Naive thymus-derived CD8-positive, alpha-beta T cell (primary cell): ENCODE measurements at places on chromosomes 3 and 15.

DNA sequence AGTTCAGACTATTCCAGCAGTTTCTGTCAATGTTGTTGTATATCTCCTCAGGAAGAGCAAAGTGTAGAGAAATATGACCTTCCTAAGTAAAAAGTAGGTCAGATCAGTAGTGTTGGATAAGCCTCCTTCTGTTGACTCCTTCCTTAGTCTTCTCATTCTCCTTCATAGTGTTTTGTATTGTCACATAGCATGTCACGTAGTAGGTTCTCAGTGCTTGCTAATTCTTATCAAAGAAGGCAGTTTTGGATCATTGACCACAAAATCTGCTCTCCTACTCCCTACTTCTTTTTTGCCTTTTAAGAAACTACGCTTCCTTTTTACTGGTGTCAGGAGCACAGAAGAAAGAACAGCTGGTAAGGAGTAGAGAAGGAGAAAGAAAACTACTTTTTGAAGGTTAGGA, 1.0 kb upstream of the MGA start:
- DNase-seq: no peak

DNA sequence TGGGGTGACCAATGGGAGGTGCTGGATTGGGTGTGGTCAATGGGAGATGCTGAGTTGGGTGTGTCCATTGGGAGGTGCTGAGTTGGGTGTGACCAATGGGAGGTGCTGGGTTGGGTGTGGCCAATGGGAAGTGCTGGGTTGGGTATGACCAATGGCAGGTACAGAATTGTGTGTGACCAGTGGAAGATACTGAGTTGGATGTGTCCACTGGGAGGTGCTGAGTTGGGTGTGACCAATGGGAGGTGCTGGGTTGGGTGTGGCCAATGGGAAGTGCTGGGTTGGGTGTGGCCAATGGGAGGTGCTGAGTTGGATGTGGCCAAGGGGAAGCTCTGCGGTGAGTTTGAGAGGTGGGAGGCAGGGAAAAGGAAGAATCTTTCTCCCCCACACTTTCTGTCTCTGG, 250.0 kb upstream of the PROK2 start:
- no peak for DNase-seq

- DNase-seq: no peak
These were observed 53.6 kb downstream of the PGPEP1L start for GRCh38 chr15:98953968-98954367.

- no peak for DNase-seq
These were observed 57.6 kb downstream of the PDCD6IP start for GRCh38 chr3:33855884-33856546.

DNA sequence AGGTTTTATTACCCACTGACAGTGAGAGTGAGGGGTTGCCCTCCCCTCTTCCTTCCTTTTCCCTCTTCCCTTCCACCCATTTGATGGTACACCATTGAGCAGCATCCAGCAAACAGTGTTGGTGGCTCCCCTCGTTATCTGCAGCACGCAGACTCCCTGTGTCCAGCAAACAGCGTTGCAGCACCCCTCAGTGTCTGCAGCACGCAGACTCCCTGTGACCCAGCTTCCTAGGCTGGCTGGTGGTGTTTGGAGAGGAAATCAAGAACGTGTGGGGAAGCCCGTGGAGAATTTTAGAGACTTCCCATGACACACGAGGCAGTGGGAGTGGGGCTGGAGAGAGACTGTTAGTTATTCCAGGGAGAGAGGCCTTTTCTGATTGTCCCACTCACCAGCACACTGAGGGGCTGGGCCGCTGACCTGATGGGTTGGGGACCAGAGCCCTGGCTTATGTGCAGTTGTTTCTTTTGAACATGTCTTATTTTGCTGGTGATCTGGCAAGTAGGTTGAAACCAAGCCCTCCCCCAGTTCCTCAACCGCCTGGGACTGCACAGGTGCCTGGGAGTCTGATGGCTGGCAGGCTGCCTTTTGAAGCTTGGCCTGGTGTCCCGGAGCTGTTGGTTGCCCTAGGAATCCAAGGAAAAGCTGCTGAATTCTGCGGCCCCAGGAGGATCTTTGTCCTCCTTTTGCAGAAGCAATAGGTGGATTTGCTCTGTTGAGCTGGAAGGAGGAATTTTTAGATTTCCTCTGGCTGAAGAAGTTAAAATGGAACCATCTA, 19.0 kb downstream of the APBA2 start:
- no peak for DNase-seq

GRCh38 chr3:152377184-152377570, 108.4 kb downstream of the MBNL1 start:
- no peak for DNase-seq

- no peak for DNase-seq
These were observed 981.9 kb downstream of the FHIT start for GRCh38 chr3:60269377-60269776.

DNA sequence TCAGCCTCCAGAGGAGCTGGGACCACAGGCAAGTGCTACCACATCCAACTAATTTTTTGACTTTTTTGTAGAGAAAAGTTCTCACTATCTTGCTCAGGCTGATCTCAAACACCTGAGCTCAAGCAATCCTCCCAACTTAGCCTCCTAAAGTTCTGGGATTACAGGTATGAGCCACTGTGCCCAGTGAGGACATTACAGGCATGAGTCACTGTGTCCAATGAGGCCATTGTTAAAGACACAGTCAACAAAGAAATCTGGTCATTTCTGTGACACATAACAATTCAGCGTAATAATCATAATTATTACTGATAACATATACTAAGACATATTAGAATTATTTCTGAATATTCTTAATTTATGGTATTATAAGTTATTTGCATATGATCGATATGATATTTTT, 463.4 kb upstream of the NDN start:
- DNase-seq: no peak

DNA sequence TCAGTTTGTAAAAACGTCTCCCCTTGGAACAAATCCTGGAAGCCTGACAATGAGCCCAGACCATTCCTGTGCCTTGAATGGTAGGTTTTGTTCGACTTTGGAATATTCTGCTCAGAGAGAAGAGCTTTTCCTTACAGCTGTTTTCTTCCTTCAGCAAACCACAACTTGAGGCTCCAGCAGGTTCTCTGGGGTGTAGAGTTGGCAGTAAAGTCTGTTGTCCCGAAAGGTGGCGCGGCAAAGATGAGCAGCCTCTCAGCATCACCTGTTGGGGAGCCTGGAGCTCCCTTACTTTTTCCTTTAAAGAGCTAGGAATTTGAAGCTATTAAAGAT, 65.4 kb downstream of the BOC start:
- DNase-seq: no peak

- DNase-seq: no peak
These were observed 6.2 kb downstream of the TSPAN3 start for GRCh38 chr15:77064539-77065308.

DNA sequence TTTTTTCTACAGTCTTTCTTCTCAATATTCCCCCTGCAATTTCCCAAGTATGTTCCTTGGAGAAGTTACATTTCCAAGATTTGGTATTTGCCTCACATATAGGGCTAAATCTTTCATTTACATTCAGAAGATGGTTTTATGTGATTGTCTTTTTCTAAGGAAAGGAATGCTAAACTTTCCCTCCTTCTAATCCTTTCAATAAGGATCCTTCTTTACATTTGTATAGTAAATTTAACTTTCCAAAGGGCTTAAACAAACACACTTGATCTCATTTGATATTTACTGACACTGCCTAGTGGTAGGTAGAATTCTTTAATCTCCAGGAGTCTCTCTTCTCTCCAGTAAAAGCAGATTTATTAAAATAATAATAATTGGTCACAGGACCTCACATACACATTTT, 185.3 kb downstream of the LSAMP start:
- DNase-seq: no peak

DNA sequence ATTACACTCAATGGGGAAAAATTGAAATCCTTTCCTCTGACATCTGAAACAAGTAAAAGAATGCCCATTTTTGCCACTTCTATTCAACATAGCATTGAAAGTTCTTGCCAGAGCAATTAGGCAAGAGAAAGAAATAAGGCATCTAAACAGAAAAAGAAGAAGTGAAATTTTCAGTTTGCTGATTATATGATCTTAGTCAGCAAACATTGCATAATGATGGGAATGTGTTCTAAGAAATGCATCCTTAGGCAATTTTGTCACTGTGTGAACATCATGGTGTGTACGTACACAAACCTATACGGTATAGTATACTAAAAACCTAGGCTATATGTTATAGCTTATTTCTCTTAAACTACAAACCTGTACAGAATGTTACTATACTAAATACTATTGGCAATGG, 278.0 kb downstream of the CGGBP1 start:
- no peak for DNase-seq

DNA sequence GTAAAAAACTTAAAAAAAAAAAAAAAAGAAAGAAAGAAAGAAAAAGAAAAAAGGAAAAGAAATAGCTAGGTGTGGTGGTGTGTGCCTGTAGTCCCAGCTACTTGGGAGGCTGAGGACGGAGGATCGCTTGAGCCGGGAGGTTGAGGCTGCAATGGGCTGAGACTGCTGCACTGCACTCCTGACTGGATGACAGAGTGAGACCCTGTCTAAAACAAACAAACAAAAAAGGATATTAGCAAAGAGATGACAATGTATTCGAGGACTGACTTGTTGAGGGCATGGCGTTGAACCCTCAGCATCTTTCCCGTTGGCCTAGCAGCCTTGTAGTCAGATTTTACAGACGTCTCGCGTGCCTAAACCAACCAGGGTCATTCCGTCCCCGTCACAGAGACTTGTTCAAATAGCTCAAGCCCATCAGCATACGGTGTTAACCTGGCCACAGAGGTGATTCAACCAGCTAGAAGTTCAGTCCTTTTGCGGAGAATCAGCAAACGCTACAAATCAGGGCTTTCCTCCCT, 528 bp upstream of the NIT2 start:
- no peak for DNase-seq

DNA sequence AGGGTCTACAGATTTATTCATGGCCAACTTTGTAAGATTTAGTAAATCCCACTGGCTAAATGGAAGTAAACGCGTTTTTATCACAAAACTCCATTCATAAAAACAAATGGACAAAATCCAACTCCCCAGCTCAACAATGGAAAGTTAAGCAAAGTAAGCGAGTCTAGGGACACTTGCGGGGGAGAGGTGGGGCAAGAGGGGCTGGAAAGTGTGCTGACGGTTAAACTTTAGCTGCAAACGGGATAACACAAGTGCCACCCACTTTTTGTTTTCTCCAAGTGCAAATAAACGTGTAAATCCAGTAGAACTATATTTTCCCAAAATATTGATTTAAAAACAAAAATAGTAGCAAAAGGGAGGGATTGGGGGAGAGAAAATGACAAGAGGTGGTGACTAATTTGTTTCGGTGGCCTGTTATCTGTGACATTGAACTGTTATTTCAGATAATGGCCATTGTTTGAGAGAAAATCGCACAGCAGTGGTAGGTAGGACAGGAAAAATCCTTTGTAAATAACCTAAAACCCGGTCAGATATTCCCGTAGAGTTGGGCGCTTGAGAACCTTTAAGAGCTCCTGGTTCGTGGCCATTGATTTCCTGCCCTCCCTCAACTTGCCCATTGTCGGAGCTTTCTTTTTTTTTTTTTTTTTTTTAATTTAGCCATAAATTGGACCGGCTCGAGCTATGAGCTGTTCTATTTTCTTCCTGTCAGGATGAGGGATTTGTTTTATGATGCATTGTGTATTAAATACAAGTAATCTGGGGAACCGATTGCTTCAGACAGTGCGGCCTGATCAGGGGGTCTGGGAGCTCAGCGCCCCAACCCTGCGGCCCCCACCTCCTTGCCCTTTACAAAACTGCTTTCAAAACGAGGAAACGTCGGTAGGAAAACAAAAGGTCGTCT, 514.8 kb downstream of the MECOM start:
- no peak for DNase-seq

DNA sequence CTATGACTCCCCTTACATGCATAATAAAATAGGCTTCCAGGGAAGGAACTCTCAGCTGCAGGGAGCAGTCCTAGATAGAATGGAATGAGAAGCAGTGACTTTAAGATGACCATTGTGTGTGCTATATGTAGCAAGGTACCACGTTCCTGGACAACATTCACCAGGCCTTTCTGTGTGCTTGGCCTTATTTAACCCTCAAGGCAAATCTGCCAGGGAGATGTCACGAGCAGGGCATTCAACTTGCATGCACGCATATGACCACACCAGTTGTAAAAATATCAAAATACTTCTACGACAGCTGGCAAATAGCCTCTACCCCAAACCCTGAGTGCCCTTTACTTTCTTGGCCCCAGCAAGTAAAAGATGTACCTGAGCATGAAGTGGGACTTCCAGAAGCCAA, 197.3 kb upstream of the ST8SIA2 start:
- DNase-seq: no peak

- no peak for DNase-seq
These were observed 38.1 kb upstream of the TMC3 start for GRCh38 chr15:81411969-81412633.

DNA sequence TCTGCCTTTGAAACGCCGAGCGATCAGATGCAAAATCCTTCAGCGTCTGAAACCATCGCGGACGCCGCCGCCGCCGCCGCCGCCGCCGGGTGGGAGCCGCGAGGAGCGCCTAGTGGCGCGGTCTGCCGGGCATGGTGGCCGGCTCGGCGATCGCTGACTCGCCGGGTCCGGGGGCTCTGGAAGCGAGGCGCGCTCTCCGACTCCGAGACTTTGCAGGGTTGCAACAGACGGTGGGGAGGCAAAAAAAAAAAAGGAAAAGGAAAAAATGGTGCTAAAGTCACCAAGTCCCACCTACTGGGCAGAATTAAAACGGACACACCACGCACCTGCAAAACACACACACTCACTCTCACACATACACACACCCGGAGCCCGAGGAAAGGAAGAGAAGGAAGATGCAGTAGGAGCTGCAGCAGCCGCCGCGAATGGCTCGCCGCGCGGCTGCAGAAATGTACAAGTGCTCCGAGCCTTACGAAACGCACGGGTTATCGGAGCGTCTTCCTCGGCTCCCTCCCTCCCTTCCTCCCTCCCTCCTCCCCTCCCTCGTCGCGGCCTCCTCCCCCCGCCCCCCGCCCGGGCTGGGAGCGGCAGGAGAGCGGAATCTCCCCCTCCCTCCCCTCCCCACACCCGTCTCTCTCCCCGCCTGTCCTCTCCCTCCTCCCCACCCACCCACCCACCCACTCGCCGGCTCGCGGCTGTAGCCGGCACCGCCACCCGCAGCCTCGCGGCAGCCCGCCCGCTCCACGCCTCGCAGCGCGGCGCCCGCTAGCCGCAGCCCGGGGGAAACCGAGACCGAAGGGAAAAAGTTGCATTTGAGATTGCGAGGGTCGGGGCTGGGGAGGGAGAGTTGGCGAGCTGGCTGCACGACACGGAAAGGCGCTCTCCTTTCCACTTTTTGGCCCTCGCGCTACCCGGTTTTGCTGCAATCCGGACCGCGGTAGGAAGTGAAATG, at the start of gene NTRK3:
NTRK3 (minus strand) TSS at position 461 of the 952 bp plus-strand sequence. CDS start 586 bp downstream, outside the sequence.
- DNase-seq: no peak

DNA sequence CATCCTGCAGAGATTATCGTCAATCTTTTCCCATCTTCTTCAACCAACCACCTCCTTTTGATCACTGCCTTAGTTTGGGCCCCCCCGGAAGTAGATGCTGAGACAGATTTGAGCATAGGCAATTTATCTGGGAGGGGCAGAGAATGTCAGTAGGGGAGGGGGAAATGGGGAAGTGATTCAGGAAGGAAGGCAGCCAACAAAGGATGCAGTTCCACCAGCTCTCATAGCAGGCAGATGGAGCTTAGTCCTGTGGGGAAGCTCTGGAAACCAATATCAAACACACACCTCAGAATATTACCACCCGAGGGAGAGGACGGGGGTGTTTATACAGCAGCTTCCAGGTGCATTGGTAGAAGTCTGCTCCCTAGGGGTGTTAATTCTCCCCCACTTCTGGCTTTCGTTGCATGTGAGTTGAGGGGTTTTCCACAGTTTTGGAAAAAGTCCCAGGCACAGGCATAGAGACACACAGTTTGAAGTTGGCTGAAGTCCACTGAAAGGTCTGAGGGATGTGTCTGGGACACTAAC, 91.5 kb upstream of the TNFAIP8L3 start:
- DNase-seq: no peak
